Uterus (tissue), 4 donors: ENCODE measurements at places on chromosomes 2 and 18. TPM values are rescaled to one million over a fixed set of nuclear protein-coding genes. Genes with fewer than 3 reads are reported as not detected.
A peak's percentile ranks its signal among the peaks of the same experiment; 100 is the strongest.

SLC16A14 gene
- 5.6 TPM for total RNA-seq

GRCh38 chr2:131031431-131031841, 61.8 kb downstream of the FAM168B start:
- H3K36me3 ChIP-seq: no peaks in the 10 kb centered on the region
- no peak overlapping the region for H3K27ac ChIP-seq
- no peaks in the 10 kb centered on the region for H3K27me3 ChIP-seq
- no peaks in the 10 kb centered on the region for H3K4me1 ChIP-seq

GRCh38 chr2:139529080-139529479, 748.9 kb upstream of the NXPH2 start:
- no peak for DNase-seq
- no peaks in the 10 kb centered on the region for H3K36me3 ChIP-seq
- H3K4me3 ChIP-seq: no peak overlapping the region
- H3K4me1 ChIP-seq: no peaks in the 10 kb centered on the region
- no peaks in the 10 kb centered on the region for H3K27me3 ChIP-seq
- no peak overlapping the region for H3K27ac ChIP-seq

- no peak overlapping the region for H3K27ac ChIP-seq
- H3K27me3 ChIP-seq: no peaks in the 10 kb centered on the region
- no peak for DNase-seq
- H3K4me3 ChIP-seq: no peak overlapping the region
Measured at GRCh38 chr18:70693246-70693645, 404.4 kb downstream of the SOCS6 start.

GRCh38 chr2:30354621-30355020, 92.4 kb upstream of the LCLAT1 start:
- no peaks in the 10 kb centered on the region for H3K4me1 ChIP-seq
- H3K27ac ChIP-seq: no peak overlapping the region
- H3K4me3 ChIP-seq: no peak overlapping the region
- H3K27me3 ChIP-seq: no peaks in the 10 kb centered on the region
- DNase-seq: no peak

- H3K36me3 ChIP-seq: no peaks in the 10 kb centered on the region
- no peak for DNase-seq
- H3K27ac ChIP-seq: no peak overlapping the region
Measured at GRCh38 chr2:240645801-240646175, 20.5 kb downstream of the GPR35 start.

DNA sequence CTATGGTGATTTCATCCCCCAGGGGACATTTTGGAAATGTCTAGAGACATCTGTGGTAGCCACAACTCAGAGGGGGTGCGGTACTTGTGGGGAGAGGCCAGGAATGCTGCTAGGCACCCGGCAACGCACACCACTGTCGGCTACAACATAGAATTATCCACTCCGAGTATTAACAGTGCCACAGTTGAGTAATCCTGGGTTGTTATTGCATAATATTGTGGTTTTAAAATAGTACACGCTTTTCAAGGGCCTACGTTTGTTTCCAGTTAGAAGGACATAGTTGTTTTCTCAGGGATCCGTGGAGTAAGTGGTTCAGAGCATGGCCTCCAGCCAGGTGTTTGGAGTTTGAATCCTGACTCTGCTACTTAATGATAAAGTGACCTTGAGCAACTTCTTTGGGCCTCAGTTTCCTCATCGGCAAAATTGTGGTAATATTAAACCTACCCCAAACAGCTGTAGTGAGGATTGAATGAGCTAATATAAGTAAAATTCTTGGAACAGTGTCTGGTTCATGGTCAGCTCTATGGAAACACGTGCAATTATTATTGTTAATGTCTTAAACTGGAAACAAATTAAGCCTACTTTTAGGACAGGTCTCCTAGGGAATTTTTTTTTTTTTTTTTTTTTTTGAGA, 24.5 kb downstream of the CYP27A1 start:
- peak overlapping the region; percentile 73 for H3K27ac ChIP-seq
- no peaks in the 10 kb centered on the region for H3K27me3 ChIP-seq
- H3K4me3 ChIP-seq: no peak overlapping the region
- no peaks in the 10 kb centered on the region for H3K36me3 ChIP-seq

CHN1 gene
- total RNA-seq: 11.8 TPM

DNA sequence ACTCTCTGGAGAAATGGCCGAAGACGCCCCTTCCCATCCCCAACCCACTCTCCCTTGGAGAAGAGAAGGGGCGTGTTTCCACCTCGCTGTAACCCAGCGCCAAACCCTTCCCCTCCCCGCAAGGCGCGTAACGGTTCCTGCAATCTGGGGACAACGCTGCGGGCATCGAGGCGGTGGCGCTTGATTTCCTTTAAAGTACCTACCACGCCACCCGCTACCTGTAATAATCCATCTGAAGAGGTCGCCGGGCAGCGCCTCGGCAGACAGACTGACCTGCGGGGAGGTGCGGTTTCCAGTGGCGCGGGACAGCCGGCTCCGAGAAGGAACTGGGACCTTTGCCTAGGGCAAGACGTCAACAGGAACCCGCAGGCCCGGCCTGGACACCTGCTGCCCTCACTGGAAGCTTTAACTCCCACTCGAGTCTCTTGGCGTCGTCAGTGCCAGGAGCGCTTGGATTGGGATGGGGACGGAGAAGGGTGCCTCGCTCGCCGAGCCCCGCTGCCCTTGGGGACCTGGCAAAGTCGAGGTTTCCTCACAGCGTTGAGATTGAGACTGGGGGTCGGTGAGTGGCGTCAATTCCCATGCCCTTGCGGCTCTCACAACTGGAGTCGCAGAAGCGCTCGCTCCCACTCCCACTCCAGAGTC, at the start of gene CYP1B1:
TSS of gene CYP1B1 (minus strand) at position 645 of the 645 bp plus-strand sequence. CDS start 763 bp downstream, outside the sequence.
- no peaks in the 10 kb centered on the region for H3K4me1 ChIP-seq
- peak; percentile 64 for DNase-seq
- no peaks in the 10 kb centered on the region for H3K36me3 ChIP-seq
- peak within 1 kb of the TSS; percentile 93 for H3K27ac ChIP-seq

CCDC150 gene
- total RNA-seq: 2.3 TPM

FEV gene
- not detected for total RNA-seq

SERPINB3 gene
- total RNA-seq: not detected

WDR54 gene
- total RNA-seq: not detected

GRCh38 chr18:42339372-42339771, 384.3 kb downstream of the PIK3C3 start:
- no peak overlapping the region for H3K27ac ChIP-seq
- no peak for DNase-seq
- H3K4me1 ChIP-seq: no peaks in the 10 kb centered on the region
- no peaks in the 10 kb centered on the region for H3K27me3 ChIP-seq
- H3K36me3 ChIP-seq: no peaks in the 10 kb centered on the region

DNA sequence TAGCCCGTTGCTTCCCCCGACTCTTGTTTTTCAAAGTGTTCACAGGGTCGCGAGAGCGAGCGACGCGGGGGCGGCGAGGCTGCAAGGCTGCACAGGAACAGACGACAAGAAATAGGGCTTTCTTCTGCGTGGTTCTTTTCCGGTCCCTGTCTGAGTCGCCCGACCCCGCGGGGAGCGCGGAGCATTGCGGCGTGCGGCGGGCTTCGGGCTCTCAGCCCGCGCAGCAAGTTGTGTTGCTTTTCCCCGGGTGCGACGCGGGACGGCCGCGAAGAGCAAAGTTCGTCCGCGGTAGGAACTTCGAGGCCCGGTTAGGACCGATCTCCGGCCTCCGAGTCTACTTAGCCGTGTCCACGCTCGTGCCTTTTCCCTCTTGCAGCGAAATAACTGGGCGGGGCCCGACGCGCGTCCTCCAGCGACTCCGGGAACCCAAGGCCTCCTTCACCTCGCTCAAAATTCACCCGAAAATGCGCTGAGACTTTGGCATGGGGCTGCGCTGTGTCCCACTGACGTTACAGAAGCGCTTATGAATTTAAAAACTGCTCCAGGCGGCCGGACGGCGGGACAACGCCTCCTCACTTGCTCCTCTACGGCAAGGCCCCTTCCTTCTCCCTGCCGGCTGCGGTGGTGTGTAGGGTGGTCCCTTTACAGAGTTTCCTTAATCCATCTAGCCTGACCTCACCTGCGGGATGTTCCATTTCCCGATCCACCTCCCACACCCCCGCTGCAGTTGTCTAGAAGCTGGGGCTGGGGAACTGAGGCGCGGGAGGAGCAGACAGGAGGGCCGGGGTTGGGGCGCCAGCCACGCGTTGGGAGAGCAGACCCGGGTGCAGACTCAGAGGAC, 1.5 kb upstream of the BCL2L11 start:
- H3K4me3 ChIP-seq: no peak overlapping the region
- no peaks in the 10 kb centered on the region for H3K4me1 ChIP-seq
- H3K27me3 ChIP-seq: no peaks in the 10 kb centered on the region

- no peaks in the 10 kb centered on the region for H3K36me3 ChIP-seq
- no peak for DNase-seq
- H3K27me3 ChIP-seq: peaks cover 14% of the 10 kb centered on the region
- H3K4me1 ChIP-seq: no peaks in the 10 kb centered on the region
- H3K4me3 ChIP-seq: no peak overlapping the region
Measured at GRCh38 chr18:37252342-37252741, 313.3 kb downstream of the CELF4 start.

- no peaks in the 10 kb centered on the region for H3K36me3 ChIP-seq
- H3K27ac ChIP-seq: no peak overlapping the region
- H3K4me1 ChIP-seq: no peaks in the 10 kb centered on the region
- H3K27me3 ChIP-seq: peaks cover 5% of the 10 kb centered on the region
- H3K4me3 ChIP-seq: no peak overlapping the region
Measured at GRCh38 chr2:222701721-222702131, 30.3 kb downstream of the MOGAT1 start.

DNA sequence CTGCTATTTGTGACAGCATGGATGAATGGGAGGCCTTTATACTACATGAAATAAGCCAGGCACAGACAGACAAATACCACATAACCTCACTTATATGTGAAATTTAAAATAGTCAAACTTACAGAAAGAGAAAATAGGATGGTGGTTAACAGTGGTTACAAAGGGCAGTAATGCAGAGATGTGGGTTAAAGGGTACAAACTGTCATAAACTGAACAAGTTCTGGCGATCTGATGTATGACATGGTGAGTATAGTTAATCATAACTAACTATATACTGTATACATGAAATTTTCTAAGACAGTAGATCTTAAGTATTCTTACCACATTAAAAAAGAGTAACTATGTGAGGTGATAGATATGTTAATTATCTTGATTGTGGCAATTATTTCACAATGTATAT, 558.1 kb upstream of the ZNF804A start:
- no peaks in the 10 kb centered on the region for H3K4me1 ChIP-seq
- no peaks in the 10 kb centered on the region for H3K36me3 ChIP-seq
- H3K4me3 ChIP-seq: no peak overlapping the region

- no peaks in the 10 kb centered on the region for H3K36me3 ChIP-seq
- DNase-seq: no peak
- no peaks in the 10 kb centered on the region for H3K27me3 ChIP-seq
- no peak overlapping the region for H3K4me3 ChIP-seq
Measured at GRCh38 chr2:13539296-13539695, 822.6 kb downstream of the TRIB2 start.

UGT1A1 gene
- not detected for total RNA-seq
